ENCODE measurements at places on chromosomes 6 and 20. TPM values are rescaled to one million over a fixed set of nuclear protein-coding genes. Genes with fewer than 3 reads are reported as not detected.
A peak's percentile ranks its signal among the peaks of the same experiment; 100 is the strongest.

GRCh38 chr6:51738614-51739013, 348.8 kb downstream of the PKHD1 start:
- H3K27me3 ChIP-seq: no peaks in the 10 kb centered on the region
- H3K27ac ChIP-seq: no peak overlapping the region

DNA sequence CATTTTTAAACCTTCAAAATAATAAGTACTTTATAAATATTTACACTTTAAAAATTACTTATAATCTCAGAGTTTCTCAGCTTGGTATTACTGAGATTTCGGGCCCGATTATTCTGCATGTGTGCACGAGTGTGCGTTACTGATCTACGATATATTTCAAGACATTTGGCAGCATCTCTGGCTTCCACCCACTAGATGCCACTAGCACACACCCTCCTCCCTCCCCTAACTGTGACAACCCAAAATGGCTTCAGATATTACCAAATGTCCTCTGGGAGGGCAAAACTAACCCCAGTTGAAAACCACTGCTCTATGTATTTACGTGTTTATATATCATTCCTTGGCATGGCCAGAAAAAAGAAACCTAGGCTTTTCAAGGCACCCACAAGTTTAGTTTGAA, 95.9 kb downstream of the FYN start:
- no peaks in the 10 kb centered on the region for H3K36me3 ChIP-seq
- no peak overlapping the region for H3K27ac ChIP-seq
- DNase-seq: no peak
- peaks cover 2% of the 10 kb centered on the region for H3K27me3 ChIP-seq
- no peak overlapping the region for H3K4me3 ChIP-seq

DNA sequence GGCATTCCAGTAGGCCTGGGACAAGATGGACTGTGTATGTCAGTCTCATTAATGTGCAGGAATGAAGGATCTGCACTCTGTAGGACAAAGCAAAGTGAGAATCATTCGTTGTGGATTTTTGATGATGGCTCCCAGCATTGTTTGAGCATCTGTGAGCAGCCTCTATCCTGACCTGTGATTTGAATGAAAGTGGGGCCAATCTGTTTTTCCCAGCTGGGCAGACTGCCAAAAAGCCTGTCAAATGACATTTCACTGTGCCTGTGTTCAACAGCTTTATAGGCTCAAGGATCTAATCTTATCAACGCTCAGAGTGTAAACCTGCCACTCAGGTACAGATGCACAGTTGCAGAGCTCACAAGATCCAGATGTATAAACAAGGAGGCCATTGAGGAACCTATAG, 86.7 kb upstream of the SYNDIG1 start:
- H3K4me1 ChIP-seq: no peaks in the 10 kb centered on the region
- no peaks in the 10 kb centered on the region for H3K27me3 ChIP-seq
- no peaks in the 10 kb centered on the region for H3K36me3 ChIP-seq
- H3K27ac ChIP-seq: no peak overlapping the region

The TMEM217 gene
- not detected for total RNA-seq

The C4A gene
- 5.6 TPM for total RNA-seq

DNA sequence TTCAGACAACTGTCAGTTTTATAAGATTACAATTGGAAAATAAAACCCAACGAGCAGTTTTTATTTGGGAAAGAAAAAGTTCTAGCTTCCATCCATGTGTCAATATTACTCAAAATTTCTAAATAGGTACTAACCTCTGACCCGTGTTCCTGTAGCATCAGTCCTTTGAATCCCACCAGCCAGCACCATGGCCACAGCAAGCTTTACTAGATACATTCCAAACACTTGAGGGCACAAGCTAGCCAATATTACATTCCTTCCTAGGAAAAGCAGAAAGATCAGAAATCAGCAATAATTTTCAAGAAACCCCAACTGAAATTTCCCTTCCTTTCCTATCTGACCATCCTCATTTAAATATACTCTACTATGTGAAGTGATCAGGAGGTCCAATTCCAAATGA, 19.2 kb downstream of the ASF1A start:
- peaks cover 10% of the 10 kb centered on the region for H3K4me1 ChIP-seq
- no peak overlapping the region for H3K4me3 ChIP-seq
- no peaks in the 10 kb centered on the region for H3K27me3 ChIP-seq
- H3K36me3 ChIP-seq: peaks cover 6% of the 10 kb centered on the region
- H3K27ac ChIP-seq: no peak overlapping the region

The CALHM4 gene
- total RNA-seq: not detected

- no peaks in the 10 kb centered on the region for H3K27me3 ChIP-seq
- no peaks in the 10 kb centered on the region for H3K36me3 ChIP-seq
- no peaks in the 10 kb centered on the region for H3K4me1 ChIP-seq
- no peak overlapping the region for H3K27ac ChIP-seq
- no peak overlapping the region for H3K4me3 ChIP-seq
- no peak for DNase-seq
Measured at GRCh38 chr6:101167638-101168037, 225.9 kb upstream of the GRIK2 start.

DNA sequence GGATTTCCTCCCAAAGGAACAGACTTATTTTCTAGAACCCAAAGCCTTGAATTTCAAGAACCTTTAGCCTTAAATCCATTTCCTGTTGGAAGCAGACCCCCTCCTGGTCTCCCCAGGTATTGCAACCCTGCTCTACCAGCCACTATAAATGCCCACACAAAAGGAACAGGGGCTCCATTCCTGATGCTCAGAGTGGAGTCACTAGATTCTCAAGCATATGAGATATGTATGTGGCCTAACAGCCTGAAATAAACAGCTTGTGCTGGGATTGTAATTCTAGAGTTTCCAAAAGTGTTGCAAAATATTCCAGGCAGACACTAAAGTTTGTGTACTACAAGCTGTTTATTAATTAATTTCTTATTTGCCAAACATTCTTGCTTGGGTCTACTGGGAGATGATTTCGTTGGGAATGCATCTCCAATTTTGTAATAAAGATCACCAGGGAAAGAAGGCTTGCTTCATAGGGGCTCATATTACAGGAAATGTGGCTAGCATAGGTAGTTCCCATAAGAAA, 44.8 kb downstream of the RIPOR3 start:
- no peak overlapping the region for H3K4me3 ChIP-seq
- H3K4me1 ChIP-seq: no peaks in the 10 kb centered on the region
- H3K27ac ChIP-seq: peak overlapping the region; percentile 68

The ARFGEF3 gene
- 14.7 TPM for total RNA-seq

The PPP2R5D gene
- 25.9 TPM for total RNA-seq

DNA sequence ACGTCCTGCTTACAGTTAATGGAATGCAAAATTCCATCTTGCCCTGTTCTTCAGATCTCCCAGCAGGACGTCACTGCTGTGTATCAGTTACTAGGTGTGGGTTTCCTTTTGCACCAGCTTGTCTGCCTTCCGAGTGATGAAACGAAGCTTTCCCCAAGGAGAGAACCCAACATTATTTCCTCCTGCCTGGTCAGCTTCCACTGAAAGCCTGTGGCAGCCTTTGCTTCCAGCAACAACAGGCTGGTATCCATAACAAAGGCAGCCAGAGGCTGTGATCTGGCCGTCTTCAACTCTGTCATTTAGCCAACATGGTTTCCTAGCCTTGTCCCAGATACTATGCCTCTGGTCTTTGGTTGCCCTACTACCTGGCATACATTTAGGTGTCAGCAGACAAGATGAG, 78.9 kb upstream of the HEY2 start:
- H3K27me3 ChIP-seq: no peaks in the 10 kb centered on the region
- peaks cover 13% of the 10 kb centered on the region for H3K4me1 ChIP-seq
- no peak for DNase-seq
- H3K4me3 ChIP-seq: no peak overlapping the region
- no peaks in the 10 kb centered on the region for H3K36me3 ChIP-seq

The SLC12A5 gene
- total RNA-seq: not detected

- no peaks in the 10 kb centered on the region for H3K36me3 ChIP-seq
- peak; percentile 50 for DNase-seq
- peaks cover 44% of the 10 kb centered on the region for H3K27me3 ChIP-seq
- H3K27ac ChIP-seq: no peak within 1 kb of the TSS
- no peaks in the 10 kb centered on the region for H3K4me1 ChIP-seq
Measured at GRCh38 chr20:63536997-63537524, at the start of gene PTK6. PTK6 (minus strand) TSS chr20:63537376; CDS start chr20:63537314, 62 bp downstream.

GRCh38 chr6:70396796-70397729, 16.2 kb upstream of the FAM135A start:
- no peaks in the 10 kb centered on the region for H3K4me1 ChIP-seq
- H3K27ac ChIP-seq: no peak overlapping the region
- no peaks in the 10 kb centered on the region for H3K36me3 ChIP-seq
- no peak for DNase-seq

The BEND6 gene
- total RNA-seq: 0.30 TPM

DNA sequence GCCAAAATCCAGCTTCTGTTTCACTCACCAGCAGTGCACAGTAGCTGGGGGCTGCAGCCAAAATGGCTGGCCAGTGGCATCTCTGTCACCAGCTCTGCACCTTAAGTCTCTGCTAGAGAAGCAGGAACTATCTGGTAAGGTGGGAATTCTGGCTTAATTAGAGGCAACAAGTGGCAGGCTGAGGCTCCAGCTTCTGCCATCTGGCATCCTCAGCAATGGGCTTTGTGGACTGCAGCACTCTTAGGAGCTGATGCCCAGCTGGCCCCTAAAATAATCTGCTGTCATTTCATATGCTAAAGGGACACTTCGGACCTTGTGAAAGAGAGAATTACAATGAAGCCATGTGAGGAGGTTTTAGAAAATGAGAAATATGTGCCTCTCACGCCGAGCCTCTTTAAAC, 4.6 kb upstream of the CLDN20 start:
- peaks cover 67% of the 10 kb centered on the region for H3K36me3 ChIP-seq
- DNase-seq: no peak
- no peaks in the 10 kb centered on the region for H3K27me3 ChIP-seq

- H3K36me3 ChIP-seq: no peaks in the 10 kb centered on the region
- peaks cover 6% of the 10 kb centered on the region for H3K27me3 ChIP-seq
- DNase-seq: no peak
Measured at GRCh38 chr6:167990016-167990945, 7.2 kb upstream of the KIF25 start.

DNA sequence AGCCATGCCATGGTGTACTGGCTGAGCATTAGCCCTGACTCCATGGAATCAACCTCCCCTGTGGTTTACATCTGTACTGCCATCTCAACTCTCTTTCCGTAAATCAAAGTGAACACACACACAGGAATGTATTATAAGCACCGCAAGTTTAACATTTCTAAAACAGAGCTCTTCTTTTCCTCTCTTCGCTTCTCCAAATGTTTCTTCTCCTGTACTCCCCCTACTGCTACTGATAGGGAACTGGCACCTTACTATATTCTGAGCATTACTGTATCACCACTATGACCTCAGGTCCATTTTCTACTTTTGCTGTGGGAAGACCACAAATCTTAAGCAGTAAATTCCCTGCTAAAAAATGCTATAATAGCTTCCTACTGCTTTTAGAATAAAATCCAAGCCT, 101.2 kb downstream of the NUS1 start:
- H3K36me3 ChIP-seq: no peaks in the 10 kb centered on the region
- DNase-seq: no peak
- no peak overlapping the region for H3K4me3 ChIP-seq
- no peaks in the 10 kb centered on the region for H3K4me1 ChIP-seq

DNA sequence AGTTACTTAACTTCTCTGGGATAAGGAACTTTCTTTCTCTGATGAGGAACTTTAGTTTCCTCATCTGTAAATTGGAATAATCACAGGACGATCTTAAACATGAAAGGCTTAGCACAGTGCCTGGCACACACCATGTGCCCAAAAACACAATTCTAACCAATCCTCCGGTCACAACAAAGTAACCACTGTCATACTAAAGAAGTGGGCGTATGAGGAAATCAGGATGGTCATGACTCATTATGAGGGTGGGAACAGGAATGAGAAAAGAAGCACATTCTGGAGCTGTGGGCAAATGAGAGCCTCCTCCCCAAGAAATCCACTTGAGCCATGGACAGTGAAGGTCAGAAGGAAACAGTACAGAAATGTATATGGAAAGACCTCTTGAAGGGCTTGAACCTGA, 82.9 kb downstream of the LRFN2 start:
- H3K4me1 ChIP-seq: no peaks in the 10 kb centered on the region
- no peaks in the 10 kb centered on the region for H3K36me3 ChIP-seq
- H3K27me3 ChIP-seq: no peaks in the 10 kb centered on the region
- DNase-seq: no peak
- H3K27ac ChIP-seq: no peak overlapping the region

- no peaks in the 10 kb centered on the region for H3K36me3 ChIP-seq
- H3K27ac ChIP-seq: no peak overlapping the region
- peaks cover 25% of the 10 kb centered on the region for H3K4me1 ChIP-seq
- no peak for DNase-seq
- H3K27me3 ChIP-seq: no peaks in the 10 kb centered on the region
Measured at GRCh38 chr20:64220891-64221527, 34.5 kb upstream of the PCMTD2 start.

The COL21A1 gene
- total RNA-seq: 0.47 TPM

The WFDC10B gene
- total RNA-seq: not detected

DNA sequence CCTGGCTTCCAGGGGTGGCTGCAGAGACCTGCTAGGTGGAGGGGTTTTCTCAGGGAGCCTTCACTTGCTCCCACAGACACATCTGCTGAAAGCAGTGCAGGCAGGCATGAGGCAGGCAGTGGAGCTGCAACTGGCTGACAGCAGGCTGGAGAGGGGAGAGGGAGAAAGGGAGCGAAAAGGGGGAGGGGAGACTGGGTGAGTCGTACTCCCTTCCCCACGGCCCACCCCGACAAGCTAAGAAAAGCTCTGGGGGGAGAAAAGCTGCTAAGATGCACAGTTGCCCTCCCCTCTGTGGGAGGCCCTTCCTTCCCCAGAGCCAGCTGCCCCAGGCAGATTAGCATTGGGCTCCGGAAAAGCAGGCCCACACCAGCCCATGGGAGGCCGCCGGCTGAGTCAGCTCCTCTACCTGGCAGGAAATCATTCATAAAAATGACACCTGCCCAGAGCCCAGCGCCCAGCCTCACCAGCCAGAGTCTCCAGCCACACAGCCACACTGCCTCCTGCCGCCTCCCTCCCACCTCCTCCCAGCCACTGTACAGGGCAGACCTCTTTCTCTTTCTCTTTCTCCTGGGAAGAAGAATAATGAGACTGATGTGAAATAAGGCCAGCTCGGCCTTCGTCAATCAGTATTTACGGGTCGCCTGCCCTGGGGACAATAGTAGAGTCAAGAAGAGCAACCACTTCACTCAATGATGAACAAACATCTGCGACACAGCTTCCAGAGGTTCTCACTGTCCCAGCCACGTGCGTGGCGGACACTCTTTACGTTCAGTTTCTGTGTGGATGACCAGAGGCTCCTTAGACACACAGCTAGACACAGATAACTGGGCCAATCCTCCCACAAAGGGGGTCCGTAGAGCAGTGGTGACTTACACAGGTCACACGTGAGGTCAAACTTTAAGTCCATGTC, 7.7 kb upstream of the C20orf203 start:
- no peak for DNase-seq
- H3K36me3 ChIP-seq: no peaks in the 10 kb centered on the region
- H3K27ac ChIP-seq: no peak overlapping the region
- no peak overlapping the region for H3K4me3 ChIP-seq
- H3K27me3 ChIP-seq: no peaks in the 10 kb centered on the region

GRCh38 chr20:53187392-53188068, 215.4 kb downstream of the TSHZ2 start:
- H3K4me3 ChIP-seq: no peak overlapping the region
- DNase-seq: no peak
- H3K27ac ChIP-seq: no peak overlapping the region
- H3K4me1 ChIP-seq: no peaks in the 10 kb centered on the region

The MBOAT1 gene
- total RNA-seq: 0.99 TPM

The TNNC2 gene
- total RNA-seq: 2,150 TPM
